ENCODE measurements at places on chromosomes 4 and X.

- DNase-seq: no peak
Observed at GRCh38 chr4:38677441-38677840, 13.4 kb downstream of the KLF3 start.

DNA sequence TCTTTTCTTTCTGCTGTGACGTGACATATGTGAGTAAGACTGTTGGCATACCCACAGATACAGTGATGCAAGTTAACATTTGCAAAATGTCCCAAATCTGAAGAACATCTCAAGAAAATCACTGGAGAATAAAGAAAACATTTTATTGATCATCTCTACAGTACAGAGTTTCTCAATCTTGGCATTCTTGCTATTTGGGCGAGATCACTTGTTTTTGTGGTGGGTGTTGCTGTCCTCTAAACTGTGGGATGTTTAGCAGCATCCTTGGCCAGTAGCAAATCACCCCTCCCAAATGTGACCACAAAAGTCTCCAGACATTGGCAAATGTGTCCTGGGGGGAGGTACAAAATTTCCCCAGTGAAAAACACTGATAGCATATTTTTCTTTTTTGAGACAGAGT lies 28.8 kb downstream of the AMELX start:
- no peak for DNase-seq

- no peak for DNase-seq
Observed at GRCh38 chr4:38870098-38870808, 2.6 kb downstream of the FAM114A1 start.

GRCh38 chr4:107693132-107693531 lies 26.9 kb downstream of the PAPSS1 start:
- DNase-seq: no peak

- no peak for DNase-seq
Observed at GRCh38 chrX:32281853-32282252, 929.5 kb downstream of the DMD start.

DNA sequence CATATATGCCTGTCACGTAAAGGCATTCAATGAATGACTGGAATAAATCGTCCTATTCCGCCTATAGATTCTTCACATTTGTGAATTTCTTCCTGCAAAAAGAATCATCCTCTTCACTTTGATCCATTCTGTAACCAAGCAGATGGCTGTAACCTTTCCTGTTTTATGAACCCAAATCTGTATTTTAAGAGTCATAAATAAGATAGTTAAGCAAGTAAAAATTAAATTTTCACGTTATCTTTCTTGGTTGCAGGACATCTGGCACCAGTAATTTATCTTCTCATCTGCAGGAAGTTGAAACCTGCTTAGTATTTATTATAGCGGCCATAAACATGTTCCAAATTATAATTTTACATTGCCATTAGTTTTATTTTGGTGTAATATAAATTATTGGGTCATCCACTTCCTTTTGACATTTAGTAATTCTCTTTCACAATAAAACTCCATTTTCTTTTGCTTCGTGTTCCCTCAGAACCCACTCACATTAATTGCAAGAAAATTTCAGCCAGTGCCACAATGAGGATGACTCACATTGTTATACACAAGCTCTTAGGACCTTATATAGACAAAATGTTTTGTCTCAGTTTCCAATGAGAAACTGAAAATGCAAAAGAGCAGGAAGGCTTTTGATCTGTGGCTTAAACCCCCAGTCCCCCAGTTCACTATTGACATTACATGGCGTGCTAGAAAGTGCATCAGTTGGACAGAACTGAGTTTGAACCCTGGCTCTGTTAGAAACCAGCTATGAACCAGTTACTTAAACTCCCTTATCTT lies 51.1 kb downstream of the TMEM156 start:
- no peak for DNase-seq

GRCh38 chr4:131540256-131540655 lies 1608.8 kb upstream of the PCDH10 start:
- DNase-seq: no peak

DNA sequence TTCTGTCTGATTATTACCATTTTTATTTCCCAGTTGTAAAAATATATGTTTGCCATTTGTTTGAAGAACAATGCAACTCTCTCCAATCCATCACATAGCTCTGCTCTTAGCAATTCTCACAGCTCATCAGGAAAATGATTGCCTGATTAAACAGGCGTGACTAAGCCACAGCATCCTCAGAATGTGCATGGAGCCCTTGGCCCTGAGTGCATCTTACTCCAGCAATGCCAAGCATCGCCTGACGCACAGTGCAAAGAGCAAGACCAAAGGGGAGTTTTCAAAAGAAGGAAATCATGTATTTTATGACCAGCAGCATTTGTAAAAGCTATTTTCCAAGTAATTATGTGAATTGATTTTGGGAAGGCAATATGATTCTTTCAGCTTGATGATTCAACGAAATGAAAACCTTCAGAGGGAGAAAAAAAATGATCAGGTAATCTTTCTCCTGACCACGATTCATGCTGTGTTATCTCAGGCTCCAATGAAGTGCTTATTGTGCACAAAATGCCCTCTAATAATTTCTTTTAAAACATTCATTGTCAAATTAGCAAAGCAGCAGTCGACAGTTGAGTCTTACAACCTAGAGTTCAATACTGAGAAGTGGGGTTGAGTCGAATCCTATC lies 138.0 kb upstream of the FAM9B start:
- DNase-seq: no peak

- no peak for DNase-seq
Observed at GRCh38 chr4:73345399-73345975, 58.6 kb upstream of the ALB start.

GRCh38 chr4:108890484-108890881 lies 127.6 kb upstream of the ETNPPL start:
- no peak for DNase-seq
